ENCODE measurements at places on chromosomes 6 and 20. TPM values are rescaled to one million over a fixed set of nuclear protein-coding genes. Genes with fewer than 3 reads are reported as not detected.
A peak's percentile ranks its signal among the peaks of the same experiment; 100 is the strongest.

DNA sequence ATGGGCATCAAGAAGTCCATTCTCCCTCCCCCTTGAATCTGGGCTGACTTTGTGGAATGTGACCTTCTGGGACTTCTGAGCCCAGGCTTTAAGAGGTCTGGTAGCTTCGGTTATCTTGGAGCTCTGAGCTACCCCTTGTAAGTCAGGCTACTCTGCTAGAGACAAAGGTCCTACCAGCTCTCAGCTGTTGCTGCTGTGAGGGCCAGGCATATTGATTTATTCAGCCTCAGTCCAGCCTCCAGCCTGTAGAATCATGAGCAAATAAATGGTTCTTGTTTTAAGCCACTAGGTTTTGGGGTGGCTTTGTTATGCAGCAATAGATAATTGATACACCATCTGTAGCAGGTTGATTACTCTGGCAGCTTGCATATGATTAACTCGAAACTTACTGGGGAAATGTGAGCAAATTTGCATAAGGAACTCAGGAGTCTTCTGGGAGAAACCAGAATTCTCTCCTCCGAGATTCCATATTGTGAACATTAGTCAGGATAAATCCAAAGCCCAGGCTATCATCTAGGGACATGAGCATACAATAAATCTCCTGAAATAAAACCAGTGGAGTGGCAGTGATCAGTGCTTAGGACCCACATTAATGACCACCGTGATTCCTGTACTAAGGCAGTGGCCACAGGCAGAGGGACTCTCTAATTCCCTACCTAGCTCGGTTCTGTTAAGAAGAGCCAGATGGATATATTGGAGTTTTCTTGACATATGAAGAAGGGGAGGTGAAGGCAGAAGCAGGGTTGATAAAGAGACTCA, 336.1 kb downstream of the CDC5L start:
- H3K4me1 ChIP-seq, result no peaks in the 10 kb centered on the region
- H3K36me3 ChIP-seq, result no peaks in the 10 kb centered on the region
- DNase-seq, result no peak
- no peak overlapping the region for H3K4me3 ChIP-seq
- no peak overlapping the region for H3K27ac ChIP-seq
- H3K27me3 ChIP-seq, result no peaks in the 10 kb centered on the region

- H3K27me3 ChIP-seq, result no peaks in the 10 kb centered on the region
- H3K4me1 ChIP-seq, result no peaks in the 10 kb centered on the region
- no peak overlapping the region for H3K27ac ChIP-seq
- DNase-seq, result peak; percentile 75
- H3K36me3 ChIP-seq, result no peaks in the 10 kb centered on the region
These were observed 20.5 kb downstream of the EPB41L1 start for GRCh38 chr20:36175016-36175415.

- DNase-seq, result no peak
- H3K27ac ChIP-seq, result peak overlapping the region; percentile 32
These were observed 17.3 kb downstream of the TGM2 start for GRCh38 chr20:38147751-38148150.

- no peaks in the 10 kb centered on the region for H3K27me3 ChIP-seq
- H3K4me3 ChIP-seq, result no peak overlapping the region
- no peaks in the 10 kb centered on the region for H3K4me1 ChIP-seq
- H3K27ac ChIP-seq, result no peak overlapping the region
- no peaks in the 10 kb centered on the region for H3K36me3 ChIP-seq
These were observed 192.2 kb downstream of the MCHR2 start for GRCh38 chr6:99801805-99802204.

DNA sequence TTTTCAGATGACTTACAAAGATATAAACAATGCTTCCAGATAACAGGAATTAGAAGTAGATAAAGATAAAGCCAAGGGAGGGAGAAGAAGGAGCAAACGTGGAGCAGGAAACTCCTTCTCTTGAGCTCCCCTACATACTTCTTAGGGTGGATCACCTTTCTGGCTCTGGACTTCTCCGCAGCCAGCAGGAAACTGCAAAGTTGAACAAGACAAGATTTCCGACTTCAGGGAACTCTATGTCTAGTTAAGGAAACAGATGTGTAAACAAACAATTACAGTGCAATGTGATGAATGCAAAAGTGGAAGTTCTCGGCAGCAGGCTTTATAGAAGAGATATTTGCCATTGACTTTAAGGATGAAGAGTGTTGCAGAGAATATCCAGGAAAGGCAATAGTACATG, 134.0 kb upstream of the MARCKS start:
- no peak overlapping the region for H3K4me3 ChIP-seq
- no peaks in the 10 kb centered on the region for H3K27me3 ChIP-seq
- peaks cover 5% of the 10 kb centered on the region for H3K4me1 ChIP-seq
- H3K36me3 ChIP-seq, result no peaks in the 10 kb centered on the region
- no peak overlapping the region for H3K27ac ChIP-seq

DNA sequence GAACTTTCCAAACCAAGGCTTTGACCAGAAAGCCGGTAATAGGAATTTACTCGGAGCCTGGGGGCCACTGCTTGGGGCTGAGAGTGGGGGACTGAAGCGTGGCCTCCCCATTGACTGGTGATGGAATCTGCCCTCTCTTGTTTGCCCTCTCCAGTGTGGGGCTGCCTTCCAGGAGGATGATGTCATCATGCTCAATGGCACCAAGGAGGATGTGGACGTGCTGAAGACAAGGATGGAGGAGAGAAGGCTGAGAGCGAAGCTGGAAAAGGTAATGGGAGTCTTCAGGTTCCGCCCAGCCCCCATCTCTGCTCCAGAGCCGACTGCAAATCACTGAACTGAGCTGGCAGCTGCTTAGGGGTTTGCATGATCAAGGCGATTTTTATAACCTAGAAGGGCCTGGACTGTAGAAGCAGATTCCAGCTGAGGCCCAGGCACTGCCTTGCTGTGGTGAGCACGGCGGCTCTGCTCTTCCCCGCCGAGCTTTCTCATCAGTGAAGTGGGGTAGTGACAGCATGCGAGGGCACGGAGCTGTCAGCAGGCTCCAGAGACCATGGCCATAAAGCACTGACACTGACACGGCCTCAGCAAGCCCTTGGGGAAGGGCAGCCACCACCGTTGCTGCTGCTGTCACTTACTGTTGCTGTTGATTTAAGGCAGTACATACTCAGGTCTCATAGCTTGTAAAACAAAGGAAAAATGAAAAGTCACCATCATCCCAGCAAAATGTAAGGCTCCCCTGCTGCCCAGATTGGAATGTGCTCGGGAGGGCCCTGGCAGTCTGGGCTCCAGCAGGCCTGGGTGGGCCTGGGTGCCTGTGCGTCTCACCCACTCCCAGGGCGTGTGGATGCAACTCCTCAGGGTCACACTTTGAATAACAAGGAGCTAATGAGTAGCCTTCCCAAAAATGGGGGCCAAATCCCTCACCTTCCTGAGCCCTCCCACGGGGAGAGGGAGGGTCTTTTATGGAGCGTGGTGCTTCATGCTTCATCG, 11.1 kb upstream of the FAM209A start:
- H3K4me1 ChIP-seq, result no peaks in the 10 kb centered on the region
- no peak overlapping the region for H3K4me3 ChIP-seq
- H3K36me3 ChIP-seq, result peaks cover 17% of the 10 kb centered on the region
- DNase-seq, result no peak
- no peak overlapping the region for H3K27ac ChIP-seq

DNA sequence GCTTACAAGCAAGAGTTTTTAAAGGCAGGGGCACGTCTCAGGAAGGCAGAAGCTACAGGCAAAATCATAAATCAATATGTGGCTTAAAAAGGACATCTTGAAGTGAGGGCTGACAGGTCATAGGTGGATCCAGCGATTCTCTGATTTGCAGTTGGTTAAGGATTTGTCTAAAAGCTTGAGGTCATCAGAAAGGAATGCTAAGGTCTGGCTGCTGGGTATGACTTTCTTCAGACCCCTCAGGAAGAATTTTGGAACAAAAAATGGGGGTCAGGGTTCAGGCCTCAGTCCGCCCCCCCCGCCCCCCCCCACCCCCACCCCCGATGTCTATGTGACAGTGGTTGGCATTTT, 261.9 kb downstream of the CDH4 start:
- no peak overlapping the region for H3K4me3 ChIP-seq
- H3K4me1 ChIP-seq, result no peaks in the 10 kb centered on the region
- H3K27ac ChIP-seq, result no peak overlapping the region
- no peaks in the 10 kb centered on the region for H3K36me3 ChIP-seq
- DNase-seq, result no peak

DNA sequence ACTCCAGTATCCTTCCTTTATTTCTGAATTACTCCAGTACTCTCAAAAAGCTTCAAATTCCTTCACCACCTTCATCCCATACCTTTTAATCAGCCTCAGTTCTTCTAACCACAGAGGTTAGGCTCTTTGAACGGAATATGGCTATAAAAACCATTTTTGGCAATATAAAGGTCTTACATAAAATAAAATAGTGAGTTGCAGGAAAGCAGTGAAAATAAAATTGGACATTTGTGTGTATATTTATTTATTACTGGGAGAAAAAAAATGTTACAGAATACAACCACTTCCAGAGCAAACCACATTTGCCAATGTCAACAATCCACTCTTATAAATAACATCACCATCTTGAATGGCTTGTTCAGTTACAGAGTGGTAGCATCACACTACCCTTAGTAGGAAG, 7.7 kb downstream of the HDDC2 start:
- H3K4me1 ChIP-seq, result peaks cover 10% of the 10 kb centered on the region
- H3K27me3 ChIP-seq, result no peaks in the 10 kb centered on the region
- H3K36me3 ChIP-seq, result peaks cover 67% of the 10 kb centered on the region
- H3K27ac ChIP-seq, result no peak overlapping the region

- no peaks in the 10 kb centered on the region for H3K4me1 ChIP-seq
- H3K27ac ChIP-seq, result no peak overlapping the region
- H3K27me3 ChIP-seq, result no peaks in the 10 kb centered on the region
- no peak overlapping the region for H3K4me3 ChIP-seq
These were observed 55.5 kb downstream of the B3GAT2 start for GRCh38 chr6:70901324-70901723.

DNA sequence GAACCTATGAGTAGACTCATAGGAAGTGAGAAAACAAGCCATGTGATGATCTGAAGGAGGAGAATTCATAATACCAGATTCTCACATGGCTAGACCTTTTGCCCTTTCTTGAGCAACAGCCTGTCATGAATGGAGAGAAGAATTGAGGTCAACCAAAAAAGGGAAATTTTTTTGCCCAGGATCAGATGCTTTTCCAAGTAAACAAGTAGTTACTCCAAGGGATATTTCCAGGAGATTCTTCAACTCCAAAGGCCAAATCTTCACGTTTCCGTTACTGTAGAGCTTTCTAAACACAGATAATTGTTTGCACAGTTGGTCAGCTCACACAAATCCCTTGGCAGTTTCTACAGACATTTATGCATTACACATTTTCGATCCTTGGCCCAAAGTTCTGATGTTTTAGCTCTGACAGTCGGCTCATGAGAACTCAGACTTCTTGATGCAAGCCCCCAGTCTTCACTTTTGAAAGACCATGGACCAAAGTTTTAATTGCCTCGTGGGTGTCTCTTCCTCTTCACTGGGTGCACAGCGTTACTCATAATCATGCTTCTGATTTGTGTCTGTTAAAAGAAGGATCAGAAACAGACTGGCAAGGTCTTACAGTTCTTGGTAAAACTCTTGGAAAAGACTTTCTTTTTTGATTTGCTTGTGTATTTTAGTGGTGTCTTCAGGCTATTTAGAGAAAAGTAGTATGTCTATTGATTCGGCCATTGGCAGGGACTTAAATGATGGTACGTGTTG, 115.0 kb downstream of the TSHZ2 start:
- H3K27me3 ChIP-seq, result no peaks in the 10 kb centered on the region
- H3K36me3 ChIP-seq, result no peaks in the 10 kb centered on the region
- no peak overlapping the region for H3K4me3 ChIP-seq
- H3K4me1 ChIP-seq, result no peaks in the 10 kb centered on the region
- no peak overlapping the region for H3K27ac ChIP-seq

CSNK2A1 gene
- 82.9 TPM for total RNA-seq

NOX3 gene
- total RNA-seq, result not detected

CST7 gene
- total RNA-seq, result not detected

BANF2 gene
- not detected for total RNA-seq

KHDC1L gene
- total RNA-seq, result 0.72 TPM

BPI gene
- not detected for total RNA-seq

MMS22L gene
- 11.9 TPM for total RNA-seq

OGFR gene
- total RNA-seq, result 32.4 TPM

Data from osteoblast (primary cell).